ENCODE measurements at places on chromosomes 13 and 19. TPM values are rescaled to one million over a fixed set of nuclear protein-coding genes. Genes with fewer than 3 reads are reported as not detected.
A peak's percentile ranks its signal among the peaks of the same experiment; 100 is the strongest.

GRCh38 chr13:113840541-113841352 lies 23.1 kb downstream of the GAS6 start:
- DNase-seq, result no peak

DNA sequence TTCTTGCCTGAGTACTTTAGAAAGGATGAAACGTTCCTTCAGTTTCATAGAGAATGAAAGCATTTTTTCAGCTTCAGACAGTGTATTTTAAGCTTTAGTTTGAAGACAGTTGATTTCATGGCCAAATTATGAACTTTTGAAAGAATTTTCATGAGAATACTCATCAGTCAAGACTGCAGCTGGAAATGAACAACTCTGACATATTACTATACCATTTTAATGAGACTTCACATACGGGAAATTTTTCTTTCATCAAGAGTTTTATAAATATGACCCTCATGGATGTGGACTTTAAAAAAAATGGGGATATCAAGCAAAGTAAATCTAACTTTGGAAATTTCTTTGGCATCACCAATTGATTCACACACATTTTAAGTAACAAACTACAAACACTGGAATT lies 6.4 kb downstream of the LATS2 start:
- DNase-seq, result no peak

DNA sequence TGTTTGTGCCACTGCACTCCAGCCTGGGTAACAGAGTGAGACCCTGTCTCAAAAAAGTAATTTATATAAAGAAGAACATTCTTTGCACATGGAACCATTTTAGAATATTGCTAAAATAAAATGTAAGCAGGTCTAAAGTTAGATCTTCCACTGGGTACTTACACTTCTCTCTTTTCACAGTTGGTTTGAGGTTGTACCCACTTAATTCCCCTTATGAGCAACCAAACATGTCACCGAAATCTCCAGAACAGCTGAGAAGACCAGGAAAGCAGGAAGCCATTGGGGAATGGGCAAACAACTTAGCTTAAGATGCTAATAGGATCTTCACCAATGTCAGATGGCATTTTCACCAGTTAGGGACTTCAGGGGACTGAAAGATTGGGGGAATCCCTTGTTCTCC lies 18.8 kb downstream of the NLRP4 start:
- no peak for DNase-seq

- DNase-seq, result no peak
Measured at GRCh38 chr13:45349438-45349837, 8.5 kb upstream of the TPT1 start.

GRCh38 chr13:113758651-113759524 lies at the start of gene TMEM255B:
Gene TMEM255B, plus strand, starts transcription at chr13:113759226. Its CDS starts 44 bp downstream, at chr13:113759270.
- no peak for DNase-seq

- DNase-seq, result peak; percentile 45
Measured at GRCh38 chr19:49786376-49786820, 19.6 kb downstream of the AP2A1 start.

- DNase-seq, result no peak
Measured at GRCh38 chr13:45320876-45321629, 19.9 kb downstream of the TPT1 start.

GRCh38 chr19:32223595-32224370 lies 121.6 kb upstream of the ZNF507 start:
- DNase-seq, result no peak

DNA sequence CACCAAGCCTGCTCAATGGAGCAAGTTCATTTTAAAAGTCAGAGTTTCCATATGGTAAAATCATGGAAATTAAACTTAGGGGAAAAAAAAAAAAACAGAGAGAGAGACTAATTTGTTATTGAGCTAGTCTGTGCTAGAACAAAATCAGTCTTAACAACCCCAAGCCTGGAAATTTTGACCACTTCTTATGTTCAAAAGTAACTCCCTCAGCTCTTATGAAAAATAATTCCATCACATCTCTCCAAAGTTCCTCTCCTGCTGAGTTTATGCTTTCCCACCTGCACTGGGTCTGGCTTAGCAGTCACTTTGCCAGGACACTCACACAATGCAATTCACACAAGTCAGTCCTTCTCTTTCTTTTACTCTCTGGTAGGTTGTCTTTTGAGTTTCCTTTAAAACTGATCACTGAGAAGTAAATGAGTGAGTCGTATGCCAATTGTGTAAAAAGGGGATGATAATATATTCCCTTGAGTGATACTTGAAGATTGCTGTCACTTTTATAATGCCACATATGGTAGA lies 92.6 kb downstream of the ENOX1 start:
- DNase-seq, result no peak

The RPL28 gene
- total RNA-seq, result 1,703 TPM

The PEG3 gene
- total RNA-seq, result not detected

The PRSS57 gene
- not detected for total RNA-seq

The PRRG2 gene
- 0.70 TPM for total RNA-seq

The C1QTNF9B gene
- total RNA-seq, result 0.84 TPM

The CPT1C gene
- total RNA-seq, result 0.84 TPM
